ENCODE measurements at places on chromosomes 11 and 22.

GRCh38 chr22:36510966-36511881, 4.4 kb upstream of the FOXRED2 start:
- DNase-seq: peak; percentile 29

DNA sequence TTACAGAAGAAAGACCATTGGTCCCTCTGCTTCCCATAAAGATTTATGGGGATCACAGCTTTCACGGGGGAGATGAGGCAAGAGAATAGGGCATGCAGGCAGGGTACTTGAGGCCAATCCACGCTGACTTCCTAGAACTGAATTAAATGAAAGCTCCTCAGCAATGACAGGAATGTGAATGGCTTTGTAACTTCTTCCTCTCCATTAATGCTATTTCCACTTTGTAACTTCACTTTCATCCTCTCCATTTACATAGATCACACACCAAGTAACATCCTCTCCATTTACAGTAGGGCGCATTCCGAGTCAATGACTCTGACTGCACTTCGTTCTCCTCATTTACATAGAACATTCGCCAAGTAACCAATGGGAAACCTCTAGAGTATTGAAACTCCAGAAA, 89.8 kb downstream of the PIWIL4 start:
- no peak for DNase-seq

DNA sequence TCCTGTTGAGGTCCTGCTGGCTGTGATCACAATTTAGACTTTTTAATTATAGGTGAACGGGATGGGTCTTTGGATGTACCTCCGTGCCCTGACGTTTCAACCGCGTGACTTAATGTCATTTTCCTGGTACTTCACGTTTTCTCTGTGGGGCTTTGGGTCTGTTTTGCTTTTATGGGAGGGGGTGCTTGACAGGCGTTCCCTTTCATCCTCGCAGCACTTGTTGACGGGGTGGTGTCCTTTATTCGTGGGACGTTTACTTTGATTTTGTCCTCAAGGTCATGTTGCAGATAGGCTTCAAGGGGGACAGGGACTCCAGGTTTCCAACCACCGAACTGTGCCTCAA, 994 bp downstream of the PPP6R3 start:
- no peak for DNase-seq

DNA sequence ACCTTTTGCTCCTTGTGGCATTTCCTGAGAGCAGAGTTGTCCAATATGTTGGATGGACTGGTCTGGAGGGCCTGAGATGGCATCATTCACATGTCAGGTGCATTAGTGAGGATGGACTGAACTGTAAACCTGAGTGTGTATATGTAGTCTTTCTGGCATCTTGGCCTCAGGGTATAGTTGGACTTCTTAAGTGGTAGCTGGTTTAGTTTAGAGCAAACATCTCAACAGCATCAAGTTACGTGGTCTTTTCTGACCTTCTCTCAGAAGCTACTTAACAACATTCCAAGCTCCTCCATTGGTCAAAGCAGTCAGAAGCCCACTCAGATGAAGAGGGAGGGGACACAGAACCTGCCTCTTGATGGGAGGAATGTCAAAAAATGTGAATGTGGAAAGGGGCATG, 829.9 kb downstream of the METTL15 start:
- no peak for DNase-seq

- DNase-seq: no peak
Observed at GRCh38 chr22:31360029-31360428, 13.9 kb upstream of the PATZ1 start.

GRCh38 chr11:117999354-117999993, 13.3 kb downstream of the IL10RA start:
- DNase-seq: no peak

GRCh38 chr22:37529652-37530345, 10.6 kb upstream of the CARD10 start:
- no peak for DNase-seq

- no peak for DNase-seq
Observed at GRCh38 chr11:130068986-130069658, 572 bp upstream of the APLP2 start.

- DNase-seq: no peak
Observed at GRCh38 chr11:119370486-119371046, 10.9 kb downstream of the USP2 start.

GRCh38 chr11:75342966-75343870, 8.2 kb downstream of the ARRB1 start:
- DNase-seq: no peak

GRCh38 chr22:24040946-24041345, 29.8 kb downstream of the CABIN1 start:
- DNase-seq: no peak

DNA sequence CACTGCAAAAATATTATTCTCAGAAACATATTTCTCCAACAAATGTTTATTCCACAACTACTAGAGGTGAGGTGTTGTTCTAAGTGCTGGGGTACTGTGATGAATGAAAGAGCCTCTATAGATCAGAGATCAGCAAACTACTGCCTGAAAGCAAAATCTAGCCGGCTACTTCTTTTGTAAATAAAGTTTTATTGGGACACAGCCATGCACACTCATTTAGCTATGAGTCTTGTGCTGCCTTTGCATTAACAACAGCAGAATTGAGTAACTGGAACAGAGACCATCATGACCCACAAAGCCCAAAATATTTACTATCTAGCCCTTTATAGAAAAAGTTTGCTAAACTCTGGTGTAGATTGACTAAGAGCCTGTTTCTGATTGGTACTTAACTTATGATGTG, 37.1 kb upstream of the CRYBB3 start:
- no peak for DNase-seq

DNA sequence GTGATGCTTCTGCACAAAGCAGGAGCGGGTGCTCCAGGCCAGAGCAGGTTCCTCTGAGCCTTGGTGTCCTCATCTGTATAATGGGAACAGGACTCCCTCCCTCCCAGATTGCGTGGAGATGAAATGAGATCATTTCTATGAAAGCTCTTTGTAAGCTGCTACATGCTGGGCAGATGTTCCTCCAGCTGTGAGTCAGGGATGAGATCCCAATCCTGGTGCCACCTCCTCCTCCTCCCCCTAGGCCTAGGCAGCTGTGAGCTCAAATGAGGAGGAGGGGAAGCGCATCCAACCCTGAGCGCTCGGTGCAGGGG, 7.0 kb upstream of the CABP2 start:
- DNase-seq: no peak

GRCh38 chr22:30640361-30640760, 4.8 kb downstream of the SLC35E4 start:
- no peak for DNase-seq
